Activated CD4-positive, alpha-beta T cell treated with anti-CD3 and anti-CD28 coated beads, Interleukin-2, amount 10 ng/mL, durations not matched to agents 24 days and 14 days (primary cell): ENCODE measurements at places on chromosomes 16 and 17. TPM values are rescaled to one million over a fixed set of nuclear protein-coding genes. Genes with fewer than 3 reads are reported as not detected.

GRCh38 chr17:2751491-2751890 is 2.0 kb upstream of the CCDC92B start:
- DNase-seq: no peak

GRCh38 chr17:33126086-33126485 is 134.4 kb downstream of the SPACA3 start:
- no peak for DNase-seq

DNA sequence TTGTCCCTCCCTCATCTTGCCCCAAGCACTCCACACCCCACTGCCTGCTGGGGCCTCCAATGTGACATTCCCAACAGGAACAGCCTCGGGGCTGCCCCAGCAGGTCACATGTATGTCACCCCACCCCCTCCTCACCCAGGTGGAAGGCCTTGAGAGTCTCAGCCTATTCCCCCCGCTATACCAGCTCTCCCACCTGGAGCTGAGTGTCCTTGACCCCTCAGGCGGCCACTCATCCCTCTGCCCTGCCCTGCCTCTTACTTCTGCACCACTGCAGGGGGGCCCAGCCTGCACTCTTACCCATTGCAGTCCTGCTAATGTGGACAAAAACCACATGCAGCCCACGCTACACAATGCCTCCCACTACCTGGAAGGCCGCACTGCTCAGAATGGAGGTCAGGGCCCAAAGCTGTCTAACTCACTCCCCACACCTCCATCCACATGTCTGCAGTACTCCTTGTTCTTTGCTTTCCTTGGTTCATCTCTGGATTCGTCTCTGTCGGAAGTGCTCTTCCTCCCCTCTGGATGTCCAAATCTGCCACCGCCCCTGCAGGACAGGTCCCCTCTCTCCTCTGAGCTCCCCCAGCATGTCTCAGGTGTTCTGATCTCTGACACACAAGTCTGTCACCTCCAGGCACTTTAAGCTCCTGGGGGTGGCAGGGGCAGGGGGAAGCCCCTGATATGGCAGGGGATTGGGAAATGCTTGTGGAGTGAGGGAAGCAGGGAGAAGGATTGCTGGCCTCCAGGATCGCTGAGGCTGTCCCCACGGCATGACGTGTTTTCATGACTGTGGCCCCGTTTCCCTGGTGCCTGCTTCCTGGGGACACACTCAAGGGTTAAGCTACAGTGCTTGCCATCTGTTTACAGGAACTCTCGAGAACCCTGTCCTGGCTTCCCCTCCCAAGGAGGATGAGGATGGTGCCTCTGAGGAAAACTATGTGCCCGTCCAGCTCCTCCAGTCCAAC is 20.8 kb downstream of the TRPV2 start:
- no peak for DNase-seq

GRCh38 chr17:20979792-20980083 is 63.1 kb downstream of the USP22 start:
- no peak for DNase-seq

The MGAT5B gene
- total RNA-seq: 0.21 and 0.51 TPM in 2 replicates

DNA sequence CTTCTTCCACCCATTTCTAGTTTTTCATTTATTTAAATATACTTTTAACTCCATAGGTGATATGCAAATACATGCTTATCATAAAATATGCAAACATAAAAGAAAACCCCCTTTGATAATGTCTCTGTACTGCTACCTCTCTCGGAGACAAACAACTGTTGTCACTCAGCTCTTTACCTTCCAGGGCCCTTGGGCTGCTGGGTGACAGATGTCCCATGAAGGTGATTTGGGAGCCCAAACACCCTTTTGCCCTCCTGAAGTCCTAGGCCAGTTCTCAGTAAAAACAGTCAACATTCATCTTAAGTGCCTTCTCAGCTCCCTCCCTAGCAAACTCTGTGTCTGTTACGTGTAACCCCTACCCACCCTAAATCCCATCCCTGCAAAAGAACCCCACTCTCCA is 37.5 kb downstream of the CHD9 start:
- no peak for DNase-seq

The WFIKKN1 gene
- total RNA-seq: 0.44 and 0.45 TPM in 2 replicates

The ZG16 gene
- not detected in 2 replicates for total RNA-seq

The FGF11 gene
- total RNA-seq: 9.4 and 9.5 TPM in 2 replicates

- DNase-seq: peak; percentile 90
Measured at GRCh38 chr17:48610282-48611211, at the start of gene HOXB7. Gene HOXB7, minus strand, starts transcription at chr17:48611017. Its CDS starts 99 bp downstream, at chr17:48610918.

GRCh38 chr17:39099663-39100286 is 51.7 kb downstream of the PLXDC1 start:
- no peak for DNase-seq

DNA sequence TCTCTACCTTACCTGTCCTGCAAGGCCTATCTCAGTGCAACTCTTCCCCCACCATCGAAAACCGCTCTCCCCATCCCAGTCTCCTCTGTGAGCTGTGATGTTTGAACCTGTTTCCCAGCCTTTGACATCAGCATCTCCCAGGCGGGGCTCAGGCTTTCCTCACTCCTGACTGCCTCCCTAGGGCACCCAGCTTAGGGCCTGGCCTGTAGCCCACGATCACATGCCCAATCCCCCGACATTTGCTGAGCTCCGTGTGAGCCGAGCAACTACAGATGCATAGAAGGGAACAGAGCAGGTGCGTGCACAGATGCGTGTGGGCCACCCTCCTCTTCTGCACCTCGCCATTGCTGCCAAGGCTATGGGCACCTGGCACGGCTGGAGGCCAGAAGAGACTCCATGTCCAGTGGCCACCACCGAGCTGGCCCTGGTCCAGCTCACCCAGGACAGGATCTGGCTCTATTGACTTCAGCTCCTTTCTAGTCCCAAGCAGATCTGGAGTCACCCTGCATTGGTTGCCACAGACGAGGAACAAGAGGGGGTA is 35.5 kb upstream of the CMIP start:
- no peak for DNase-seq
